ENCODE measurements at places on chromosomes 5 and 9.

DNA sequence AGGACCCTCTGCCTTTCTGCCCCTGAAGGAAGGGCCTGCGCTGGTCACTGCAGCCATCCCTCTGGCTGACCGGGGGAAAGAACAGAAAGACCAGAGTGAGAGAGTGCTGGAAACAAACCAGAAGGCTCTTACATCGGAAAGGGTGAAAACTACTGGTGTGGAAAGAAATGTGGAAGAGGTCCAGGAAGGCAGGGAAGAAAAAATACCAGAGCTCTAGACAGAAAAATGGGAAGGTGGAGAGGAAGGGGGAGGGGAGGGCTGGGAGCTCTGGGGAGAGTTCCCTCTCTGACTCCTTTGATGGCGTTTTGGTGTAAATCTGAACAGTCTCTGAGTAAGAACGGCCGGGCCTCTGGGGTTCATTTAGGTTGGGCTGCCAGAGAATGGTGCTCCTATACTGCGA lies 47.7 kb downstream of the COL23A1 start:
- no peak for ATAC-seq

DNA sequence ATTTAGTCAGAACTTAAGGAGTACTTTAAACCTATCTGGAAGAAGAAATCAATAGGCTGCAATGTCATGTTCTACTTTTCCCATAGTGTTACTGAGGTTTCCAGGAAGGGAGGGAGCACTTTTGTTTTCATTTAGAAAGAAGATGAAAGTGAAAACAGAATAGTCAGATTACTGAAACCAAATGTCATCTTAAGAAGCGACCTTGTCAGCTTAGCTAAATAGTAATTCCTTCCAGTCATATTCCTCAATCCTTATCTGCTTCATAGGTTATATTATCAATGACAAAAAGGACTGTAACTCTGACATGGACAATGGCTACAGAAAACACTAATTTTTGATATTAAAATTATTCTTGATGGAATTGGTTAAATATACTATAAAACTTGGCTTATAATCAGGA lies 27.7 kb downstream of the SAR1B start:
- peak; percentile 33 for ATAC-seq

GRCh38 chr9:28032268-28032590 lies 458.9 kb upstream of the C9orf72 start:
- no peak for ATAC-seq

DNA sequence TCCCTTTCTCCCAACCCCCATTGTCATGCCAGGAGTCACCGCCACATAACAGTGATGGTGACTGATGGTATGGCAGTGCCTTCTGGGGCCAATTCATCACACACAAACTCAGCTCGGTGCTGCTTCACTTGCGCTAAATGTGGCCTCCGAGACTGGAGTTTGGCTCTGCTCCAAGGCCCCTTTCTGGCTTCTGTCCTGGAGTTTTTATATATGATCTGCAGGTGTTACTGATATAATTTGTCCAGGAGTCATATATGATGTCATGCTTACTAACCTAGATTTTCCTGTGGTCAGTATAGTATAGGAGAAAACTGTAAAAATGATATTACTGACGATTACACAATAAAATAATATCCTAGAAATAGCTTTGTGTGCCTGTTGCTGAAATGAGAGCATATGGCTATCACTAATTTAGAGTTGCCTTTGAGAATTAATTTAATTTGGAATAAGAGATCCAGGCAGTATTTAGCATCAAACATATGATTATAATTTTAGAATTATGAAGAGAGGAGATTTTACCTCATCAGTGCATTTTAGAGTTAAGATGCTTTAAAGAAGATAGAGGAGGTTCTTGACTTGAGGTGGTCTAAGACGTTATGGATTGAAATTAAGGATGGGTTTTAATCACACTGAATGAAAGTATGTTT lies 334.1 kb upstream of the CD180 start:
- ATAC-seq: no peak

DNA sequence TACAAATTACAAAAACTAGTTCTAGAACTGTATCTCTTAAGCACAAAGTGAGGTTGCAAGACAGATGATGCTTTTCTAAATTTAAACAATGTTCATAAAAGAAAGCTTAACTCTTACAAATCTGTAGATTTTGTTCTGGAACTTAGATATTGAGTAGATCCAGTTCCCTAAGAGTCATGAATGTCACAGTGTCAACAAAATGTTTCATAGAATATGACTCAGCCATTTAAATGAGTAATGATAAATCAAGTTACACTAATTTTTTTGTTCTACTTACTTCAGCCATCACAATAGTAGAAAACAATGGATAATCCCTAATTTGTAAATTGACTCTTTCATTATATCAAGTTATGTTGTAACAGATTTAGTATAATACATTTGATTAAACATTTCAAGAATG lies 239.7 kb downstream of the MEF2C start:
- no peak for ATAC-seq

DNA sequence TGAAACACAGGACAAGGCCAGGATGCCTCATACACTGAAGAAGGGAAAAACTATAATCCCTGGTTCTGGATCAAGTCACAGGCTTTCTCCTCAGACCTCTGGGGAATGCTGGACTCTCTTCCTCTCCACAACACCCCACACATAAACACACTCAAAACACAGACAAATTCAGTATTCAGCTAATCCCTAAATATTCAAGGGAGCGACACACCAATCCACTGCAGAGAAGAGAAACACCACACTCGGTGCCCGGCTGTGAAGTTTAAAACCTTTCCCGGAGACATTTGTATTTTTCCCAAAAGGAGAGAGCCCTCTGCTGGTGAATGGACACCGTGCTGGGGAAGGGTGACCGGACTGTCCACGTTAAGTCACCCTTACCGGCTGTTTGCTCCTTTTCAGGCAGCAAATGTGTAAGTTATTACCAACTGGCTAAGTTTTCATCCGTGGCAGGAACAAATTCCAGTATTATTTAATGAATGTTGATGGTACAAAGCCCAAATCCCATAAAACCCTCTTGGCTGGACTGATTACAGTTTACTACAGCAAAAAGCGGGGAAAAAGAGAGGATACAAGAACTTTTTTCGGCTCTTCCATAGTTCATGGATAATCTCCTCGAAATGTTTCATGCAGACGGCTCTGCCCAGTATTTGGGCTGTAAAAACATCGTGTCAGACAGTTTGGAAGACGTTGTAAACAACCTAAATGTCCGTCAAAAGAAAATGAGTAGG lies 130.9 kb upstream of the SLC30A5 start:
- no peak for ATAC-seq

DNA sequence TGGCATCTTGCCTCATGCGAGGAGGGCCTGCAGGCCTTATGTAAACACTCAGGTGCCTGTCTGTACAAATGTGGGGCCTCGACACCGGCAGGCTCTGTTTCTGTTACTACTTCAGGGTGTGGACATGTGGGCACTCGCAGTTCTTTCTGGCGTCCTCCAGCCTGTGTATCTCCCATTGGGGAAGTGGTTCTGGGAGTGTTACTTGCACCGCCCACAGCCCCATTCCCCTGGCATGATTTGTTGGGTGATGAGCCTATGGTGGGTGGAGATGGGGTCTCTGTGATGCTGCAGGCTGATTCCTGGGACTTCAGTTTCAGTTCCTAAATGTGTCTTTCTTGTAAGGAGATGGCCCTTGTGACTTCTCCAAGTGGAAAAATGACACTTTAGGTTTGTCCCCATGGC lies 82.1 kb upstream of the PITX1 start:
- ATAC-seq: no peak

GRCh38 chr9:109817146-109817845 lies 37.3 kb downstream of the PALM2AKAP2 start:
- no peak for ATAC-seq

- ATAC-seq: no peak
Observed at GRCh38 chr5:78504704-78505677, 143.6 kb downstream of the LHFPL2 start.

GRCh38 chr9:130895481-130896232 lies 955 bp downstream of the QRFP start:
- ATAC-seq: no peak

All from activated CD4-positive, CD25-positive, alpha-beta regulatory T cell treated with anti-CD3 and anti-CD28 coated beads, Interleukin-2, amount 50 U/mL, for 24 hours (primary cell).